ENCODE measurements at places on chromosomes 5 and 9. TPM values are rescaled to one million over a fixed set of nuclear protein-coding genes. Genes with fewer than 3 reads are reported as not detected.
A peak's percentile ranks its signal among the peaks of the same experiment; 100 is the strongest.

The SPRY4 gene
- 3.8 TPM for polyA plus RNA-seq

- no peaks in the 10 kb centered on the region for H3K27me3 ChIP-seq
- no peak for DNase-seq
- H3K36me3 ChIP-seq: no peaks in the 10 kb centered on the region
- H3K4me1 ChIP-seq: no peaks in the 10 kb centered on the region
- H3K4me3 ChIP-seq: no peak overlapping the region
Measured at GRCh38 chr9:116668970-116669695, 18.0 kb upstream of the TRIM32 start.

GRCh38 chr5:179821298-179822058, 773 bp downstream of the SQSTM1 start:
- H3K27ac ChIP-seq: peak overlapping the region; percentile 99
- H3K4me1 ChIP-seq: peaks cover 48% of the 10 kb centered on the region
- DNase-seq: peak; percentile 96
- peak overlapping the region; percentile 100 for H3K4me3 ChIP-seq
- no peaks in the 10 kb centered on the region for H3K27me3 ChIP-seq

DNA sequence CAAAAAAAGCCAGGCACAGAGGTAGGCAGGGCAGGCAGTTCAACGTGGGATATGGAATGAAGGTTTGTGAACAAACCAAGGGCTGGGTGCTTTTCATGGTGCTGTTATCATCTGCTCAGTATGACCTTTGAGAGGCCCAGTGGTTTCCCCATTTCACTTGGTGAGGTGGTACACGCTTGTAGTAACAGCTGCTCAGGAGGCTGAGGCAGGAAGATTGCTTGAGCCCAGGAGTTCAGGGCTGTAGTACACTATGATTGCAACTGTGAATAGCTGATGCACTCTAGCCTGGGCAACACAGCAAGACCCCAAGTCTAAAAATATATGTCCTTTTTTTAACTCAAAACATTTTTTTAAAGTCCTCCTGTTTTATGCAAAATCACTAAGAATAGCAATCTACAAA, 174.8 kb downstream of the ENC1 start:
- H3K4me3 ChIP-seq: no peak overlapping the region
- H3K27me3 ChIP-seq: no peaks in the 10 kb centered on the region

- no peaks in the 10 kb centered on the region for H3K4me1 ChIP-seq
- no peaks in the 10 kb centered on the region for H3K27me3 ChIP-seq
- no peaks in the 10 kb centered on the region for H3K36me3 ChIP-seq
- no peak overlapping the region for H3K27ac ChIP-seq
Measured at GRCh38 chr5:141780952-141781781, 97.0 kb downstream of the PCDH1 start.

DNA sequence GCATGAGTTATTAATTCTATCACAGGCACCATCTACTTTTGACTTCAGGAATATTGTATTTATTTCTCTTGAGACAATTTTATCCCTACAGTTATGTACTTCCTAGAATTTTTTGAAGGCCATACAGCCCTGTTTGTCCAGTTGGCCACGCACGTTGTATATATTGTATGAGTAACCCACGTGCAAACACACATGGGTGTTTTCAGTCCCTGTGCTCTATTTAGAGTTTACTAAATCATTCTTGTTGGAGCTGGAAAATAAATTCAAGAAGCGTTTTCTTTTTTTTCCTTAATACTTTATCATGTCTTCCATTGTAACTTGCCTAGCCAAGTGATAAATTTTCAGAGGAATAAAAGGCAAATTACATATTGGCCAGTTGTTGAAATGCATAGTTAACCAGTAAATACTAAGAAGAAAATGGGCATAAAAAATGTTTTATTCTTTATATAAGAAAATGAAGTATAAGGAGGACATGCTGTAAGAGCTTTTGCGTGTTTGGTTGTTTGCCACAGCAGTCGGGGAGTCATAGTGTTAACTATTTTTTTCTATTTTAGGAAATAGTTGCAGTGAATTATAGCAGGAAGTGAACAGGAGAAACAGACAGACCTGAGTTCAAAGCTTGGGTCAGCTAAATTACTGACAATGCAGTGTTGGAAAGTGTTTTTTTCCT, 86.4 kb upstream of the MINAR2 start:
- H3K4me1 ChIP-seq: no peaks in the 10 kb centered on the region
- H3K27me3 ChIP-seq: no peaks in the 10 kb centered on the region
- H3K4me3 ChIP-seq: no peak overlapping the region
- no peak overlapping the region for H3K27ac ChIP-seq
- no peak for DNase-seq
- no peaks in the 10 kb centered on the region for H3K36me3 ChIP-seq

- no peak for DNase-seq
- H3K27me3 ChIP-seq: no peaks in the 10 kb centered on the region
- H3K27ac ChIP-seq: no peak overlapping the region
- H3K4me3 ChIP-seq: no peak overlapping the region
Measured at GRCh38 chr9:29625292-29625731, 2052.0 kb upstream of the C9orf72 start.

- no peaks in the 10 kb centered on the region for H3K36me3 ChIP-seq
- H3K27ac ChIP-seq: no peak overlapping the region
- no peaks in the 10 kb centered on the region for H3K4me1 ChIP-seq
- no peak for DNase-seq
Measured at GRCh38 chr5:34657988-34658387, 1.9 kb downstream of the RAI14 start.

The GRXCR2 gene
- polyA plus RNA-seq: not detected

GRCh38 chr5:148482697-148483462, 99.1 kb downstream of the FBXO38 start:
- H3K4me1 ChIP-seq: no peaks in the 10 kb centered on the region
- peak; percentile 76 for DNase-seq
- no peaks in the 10 kb centered on the region for H3K36me3 ChIP-seq
- no peaks in the 10 kb centered on the region for H3K27me3 ChIP-seq
- H3K4me3 ChIP-seq: no peak overlapping the region
- H3K27ac ChIP-seq: no peak overlapping the region

GRCh38 chr9:86355814-86356213, 1.6 kb upstream of the TUT7 start:
- no peaks in the 10 kb centered on the region for H3K27me3 ChIP-seq
- H3K36me3 ChIP-seq: no peaks in the 10 kb centered on the region
- H3K4me1 ChIP-seq: no peaks in the 10 kb centered on the region
- no peak overlapping the region for H3K27ac ChIP-seq
- DNase-seq: no peak
- no peak overlapping the region for H3K4me3 ChIP-seq

GRCh38 chr9:131851414-131851813, 111.5 kb upstream of the RAPGEF1 start:
- H3K27ac ChIP-seq: no peak overlapping the region
- H3K4me1 ChIP-seq: no peaks in the 10 kb centered on the region
- H3K36me3 ChIP-seq: no peaks in the 10 kb centered on the region
- H3K4me3 ChIP-seq: no peak overlapping the region
- no peaks in the 10 kb centered on the region for H3K27me3 ChIP-seq

The OGN gene
- 1.4 TPM for polyA plus RNA-seq

The ASPN gene
- polyA plus RNA-seq: 0.53 TPM

- H3K4me3 ChIP-seq: no peak overlapping the region
- no peaks in the 10 kb centered on the region for H3K27me3 ChIP-seq
- H3K36me3 ChIP-seq: no peaks in the 10 kb centered on the region
Measured at GRCh38 chr5:34691326-34691725, 35.2 kb downstream of the RAI14 start.

DNA sequence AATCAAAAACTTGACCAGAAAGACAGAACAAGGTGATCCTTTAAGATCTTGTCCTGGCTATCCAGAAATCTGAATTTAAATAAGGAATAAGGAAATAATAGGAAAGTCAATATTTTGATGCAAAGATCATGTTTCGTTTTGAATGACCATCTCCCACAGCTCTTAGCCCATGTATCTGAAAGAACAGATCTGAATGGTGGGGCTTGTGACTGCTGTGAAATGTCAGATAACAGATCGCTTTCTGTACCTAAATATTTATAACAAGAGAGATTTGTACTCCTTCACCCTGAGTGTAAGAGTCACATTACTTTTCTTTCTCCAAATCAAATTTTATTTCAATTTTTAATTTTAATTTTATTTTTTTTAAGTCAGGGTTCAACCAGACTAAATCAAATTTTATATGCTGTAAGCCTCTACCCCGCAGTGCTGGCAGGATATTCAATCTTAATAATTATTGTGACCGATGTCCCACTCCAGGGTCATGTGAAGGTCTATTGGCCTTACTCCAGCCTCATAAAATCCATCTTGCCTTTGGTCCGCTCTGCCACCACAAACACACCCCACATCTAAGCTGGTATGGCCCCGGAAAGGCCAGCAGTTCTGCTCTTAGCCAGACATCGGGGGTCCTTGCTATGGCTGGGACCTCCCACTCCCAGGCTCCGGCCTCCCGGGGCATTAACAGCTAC, 7.0 kb upstream of the SLC26A2 start:
- no peak for DNase-seq
- no peak overlapping the region for H3K4me3 ChIP-seq
- no peaks in the 10 kb centered on the region for H3K36me3 ChIP-seq

The CARTPT gene
- polyA plus RNA-seq: not detected

The TTC16 gene
- 0.04 TPM for polyA plus RNA-seq

GRCh38 chr9:81868145-81868544, 60.1 kb upstream of the SPATA31D4 start:
- no peak overlapping the region for H3K27ac ChIP-seq
- no peaks in the 10 kb centered on the region for H3K36me3 ChIP-seq
- no peak for DNase-seq
- H3K27me3 ChIP-seq: no peaks in the 10 kb centered on the region
- no peaks in the 10 kb centered on the region for H3K4me1 ChIP-seq
- no peak overlapping the region for H3K4me3 ChIP-seq

DNA sequence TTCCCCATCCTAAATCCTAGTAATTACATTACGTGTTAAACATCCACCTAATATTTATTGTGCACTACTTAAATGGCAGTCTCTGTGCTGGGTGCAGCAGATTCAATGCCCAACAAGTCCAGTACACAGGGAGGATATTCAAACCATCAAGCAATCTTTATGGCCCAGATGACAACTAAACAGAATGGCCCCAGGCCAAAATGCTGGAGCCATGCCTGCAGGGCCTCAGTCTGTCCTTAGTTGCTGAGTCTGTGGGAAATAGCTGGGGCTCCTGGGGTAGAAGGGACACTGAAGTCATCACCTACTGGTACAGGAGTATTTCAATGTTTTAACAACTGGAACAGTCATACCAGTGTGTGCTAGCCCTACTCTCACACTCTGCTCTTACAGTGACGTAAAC, 153.5 kb downstream of the ZNF608 start:
- no peak overlapping the region for H3K4me3 ChIP-seq
- H3K27me3 ChIP-seq: no peaks in the 10 kb centered on the region
- no peak for DNase-seq
- no peaks in the 10 kb centered on the region for H3K36me3 ChIP-seq
- no peak overlapping the region for H3K27ac ChIP-seq

DNA sequence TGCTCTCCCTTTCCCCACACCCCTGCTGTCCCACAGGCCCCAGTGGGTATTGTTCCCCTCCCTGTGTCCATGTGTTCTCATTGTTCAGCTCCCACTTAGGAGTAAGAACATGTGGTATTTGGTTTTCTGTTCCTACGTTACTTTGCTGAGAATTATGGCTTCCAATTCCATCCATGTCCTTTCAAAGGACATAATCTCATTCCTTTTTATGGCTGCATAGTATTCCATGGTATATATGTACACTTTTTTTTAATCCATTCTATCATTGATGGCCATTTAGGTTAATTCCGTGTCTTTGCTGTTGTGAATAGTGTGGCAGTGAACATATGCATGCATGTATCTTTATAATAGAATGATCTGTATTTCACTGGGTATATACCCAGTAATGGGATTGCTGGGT, 25.6 kb downstream of the FER start:
- no peaks in the 10 kb centered on the region for H3K36me3 ChIP-seq
- no peaks in the 10 kb centered on the region for H3K4me1 ChIP-seq
- no peaks in the 10 kb centered on the region for H3K27me3 ChIP-seq
- H3K27ac ChIP-seq: no peak overlapping the region
- no peak for DNase-seq

- no peak for DNase-seq
- no peaks in the 10 kb centered on the region for H3K36me3 ChIP-seq
- H3K27me3 ChIP-seq: no peaks in the 10 kb centered on the region
- H3K4me1 ChIP-seq: peaks cover 6% of the 10 kb centered on the region
- H3K4me3 ChIP-seq: no peak overlapping the region
Measured at GRCh38 chr9:88537761-88538091, 2.7 kb downstream of the NXNL2 start.

- H3K4me3 ChIP-seq: no peak overlapping the region
- H3K27me3 ChIP-seq: no peaks in the 10 kb centered on the region
- no peak overlapping the region for H3K27ac ChIP-seq
- H3K36me3 ChIP-seq: no peaks in the 10 kb centered on the region
Measured at GRCh38 chr5:72456391-72457074, 50.7 kb downstream of the ZNF366 start.

DNA sequence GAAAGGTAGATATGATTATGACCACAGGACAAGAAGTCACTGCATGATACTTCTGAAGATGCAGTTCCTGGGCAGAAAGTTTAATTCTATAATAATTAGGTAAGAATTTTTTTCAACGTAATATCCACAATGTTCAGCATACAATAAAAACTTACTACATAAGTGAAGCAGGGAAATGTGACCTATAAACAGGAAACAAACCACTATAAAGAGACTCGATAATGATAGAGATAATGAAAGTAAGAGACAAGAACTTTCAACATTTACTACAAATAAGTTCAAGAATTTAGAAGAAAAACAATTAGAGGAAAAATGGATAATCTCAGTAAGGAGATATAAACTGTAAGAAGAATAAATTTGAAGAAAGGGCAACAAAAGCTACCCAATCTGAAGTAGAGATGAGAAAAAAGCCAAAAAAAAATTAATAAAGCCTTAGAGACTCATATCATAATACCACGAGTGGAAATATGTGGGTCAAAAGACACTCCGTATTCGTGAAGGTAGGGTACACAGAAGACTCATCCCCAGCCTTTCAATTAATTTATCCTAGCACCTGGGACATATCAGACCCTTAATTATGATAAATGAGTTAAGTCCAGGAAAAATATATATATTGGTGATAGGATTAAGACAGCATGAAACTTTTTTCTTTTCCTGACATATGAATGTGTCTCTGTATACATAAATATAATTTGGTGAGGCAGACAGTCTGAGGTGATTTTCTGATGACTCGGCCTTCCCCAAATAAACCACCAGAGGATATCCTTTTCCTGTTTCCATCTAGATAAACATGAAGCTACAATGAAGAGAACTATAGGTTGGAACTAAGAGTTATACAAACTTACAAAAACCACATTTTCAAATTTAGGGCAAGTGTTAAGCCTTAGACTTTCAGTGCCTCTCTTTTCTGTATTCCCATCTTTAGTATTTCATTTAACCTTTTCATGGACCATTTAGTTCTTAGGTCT, 120.4 kb downstream of the RAPGEF6 start:
- no peaks in the 10 kb centered on the region for H3K36me3 ChIP-seq
- DNase-seq: no peak
- no peaks in the 10 kb centered on the region for H3K27me3 ChIP-seq
- no peaks in the 10 kb centered on the region for H3K4me1 ChIP-seq
- H3K27ac ChIP-seq: no peak overlapping the region

DNA sequence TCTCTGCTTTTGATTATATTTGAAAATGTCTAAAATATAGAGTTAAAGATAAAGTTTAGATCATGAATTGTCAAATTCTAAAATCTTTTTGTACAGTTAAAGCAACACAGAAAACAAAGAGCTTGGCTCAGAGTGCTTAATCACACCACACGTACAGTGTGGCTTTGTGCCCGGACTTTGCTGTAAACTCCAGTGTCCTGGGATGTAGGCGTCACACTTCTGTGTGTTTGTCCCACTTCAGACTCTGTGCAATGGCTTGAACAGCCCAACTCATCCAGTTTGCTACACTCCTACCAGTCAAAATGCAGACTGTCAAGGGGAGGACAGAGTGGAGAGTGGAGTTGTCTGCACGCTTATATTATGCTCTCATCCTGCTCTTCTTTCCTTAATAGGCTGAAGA, 45.3 kb downstream of the SMARCA2 start:
- H3K27ac ChIP-seq: no peak overlapping the region
- no peak overlapping the region for H3K4me3 ChIP-seq
- H3K27me3 ChIP-seq: no peaks in the 10 kb centered on the region
- H3K36me3 ChIP-seq: no peaks in the 10 kb centered on the region
- H3K4me1 ChIP-seq: no peaks in the 10 kb centered on the region
- no peak for DNase-seq

The RACK1 gene
- polyA plus RNA-seq: 1,304 TPM
